ENCODE measurements at places on chromosomes 5 and 9.
A peak's percentile ranks its signal among the peaks of the same experiment; 100 is the strongest.

DNA sequence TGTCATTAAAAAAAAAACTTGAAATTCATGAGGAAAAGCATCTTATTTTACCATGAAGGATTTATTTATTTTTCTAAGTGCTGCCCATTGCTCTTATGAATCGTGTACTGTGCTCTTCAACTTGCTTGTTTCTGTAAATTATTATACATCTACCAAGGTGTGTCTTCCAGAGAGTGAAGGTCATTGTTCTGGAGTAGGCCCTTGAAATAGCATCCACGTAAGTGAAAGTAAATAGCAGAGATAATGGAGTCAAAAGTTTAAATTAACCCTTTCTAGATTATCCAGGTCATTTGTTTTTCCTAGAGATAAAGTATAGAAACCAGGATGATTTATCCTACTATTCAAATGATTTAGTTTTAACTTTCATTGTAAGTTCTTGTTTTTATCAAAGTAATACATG is 473.1 kb downstream of the DIRAS2 start:
- DNase-seq = no peak

DNA sequence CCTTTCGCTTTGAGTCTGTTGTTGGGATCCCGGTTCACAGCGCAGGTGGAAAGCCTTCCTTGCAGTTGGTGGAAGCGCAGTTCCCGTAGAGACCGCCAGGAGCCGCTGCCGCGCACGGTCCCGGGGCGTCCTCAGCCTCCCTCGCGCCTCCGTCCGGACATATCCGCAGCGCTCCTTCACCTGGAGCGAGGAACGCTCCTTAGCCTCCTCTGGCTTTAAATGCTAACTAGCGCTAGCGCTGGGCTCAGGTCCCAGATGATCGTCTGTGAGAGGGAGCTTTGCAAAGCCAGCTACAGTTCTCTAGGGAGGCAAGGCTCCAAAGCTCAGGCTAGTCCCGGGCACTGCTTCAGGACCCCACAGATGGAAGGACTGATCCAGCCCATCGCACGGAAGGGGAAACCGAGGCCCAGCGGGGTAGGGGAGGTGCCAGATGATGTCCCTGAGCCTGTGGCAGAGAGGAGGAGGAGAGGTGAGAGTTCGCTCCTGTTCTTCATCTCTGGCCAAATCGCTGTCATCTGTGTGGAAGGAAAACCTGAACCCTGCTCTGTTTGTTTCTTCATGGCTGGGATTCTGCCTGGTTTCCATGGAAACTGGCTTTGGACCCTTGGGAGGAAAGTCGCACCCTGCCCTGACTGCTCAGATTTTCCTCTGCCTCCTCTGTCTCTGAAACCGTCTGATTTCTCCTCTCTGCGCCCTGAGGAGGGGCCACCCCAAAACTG is 31.4 kb downstream of the COL15A1 start:
- DNase-seq = peak; percentile 61

DNA sequence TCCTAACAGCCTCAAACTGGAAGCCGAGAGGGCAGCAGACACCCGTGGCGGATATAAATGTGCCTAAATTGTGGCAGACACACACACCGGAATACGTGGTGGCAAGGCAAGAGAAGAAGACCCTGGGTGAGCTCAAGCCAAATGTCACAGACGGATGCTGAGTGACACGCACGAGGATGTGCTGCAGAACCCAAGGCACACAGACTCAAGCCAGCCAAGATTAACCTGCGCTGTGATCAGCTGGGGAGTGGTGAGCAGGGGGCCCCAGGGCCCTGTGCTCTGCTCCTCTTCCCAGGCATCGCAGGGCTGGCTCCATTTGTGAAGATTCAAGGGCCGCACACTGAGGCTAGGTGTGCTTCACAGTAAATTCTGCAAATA is 16.4 kb downstream of the SEMA4D start:
- DNase-seq = no peak

- DNase-seq = no peak
Observed at GRCh38 chr9:37902796-37903646, 906 bp downstream of the SLC25A51 start.

DNA sequence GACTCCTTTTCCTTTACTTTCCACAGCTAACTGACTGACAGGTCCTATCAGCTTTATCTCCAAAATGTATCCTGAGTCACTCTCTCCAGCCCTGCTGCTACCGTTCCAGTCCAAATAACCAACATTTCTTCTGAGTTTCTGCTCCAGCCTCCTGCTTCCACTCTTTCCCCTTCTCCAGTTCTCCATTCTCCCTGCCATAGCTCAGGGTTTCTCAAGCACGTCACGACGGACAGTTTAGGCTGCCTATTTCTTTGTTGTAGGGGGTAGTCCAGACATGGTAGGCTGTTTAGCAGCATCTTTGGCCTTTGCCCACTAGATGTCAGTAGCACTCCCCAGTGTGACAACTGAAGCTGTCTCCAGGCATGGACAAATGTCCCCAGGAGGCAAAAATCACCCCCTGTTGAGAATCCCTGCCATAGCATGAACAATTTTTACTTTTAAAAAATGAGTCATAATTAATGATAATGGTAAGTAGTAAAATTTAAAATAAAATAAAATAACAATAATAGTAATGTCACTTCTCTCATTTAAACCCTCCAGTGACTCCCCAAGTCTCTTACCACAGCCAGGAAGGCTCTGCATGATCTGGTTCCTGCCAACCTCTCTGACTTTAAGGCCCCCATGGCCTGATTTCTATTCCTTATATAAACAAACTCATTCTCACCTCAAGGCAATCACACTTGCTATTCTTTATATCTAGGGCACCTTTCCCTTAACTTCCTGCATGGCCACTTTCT is 105.4 kb upstream of the FER start:
- peak; percentile 22 for DNase-seq

DNA sequence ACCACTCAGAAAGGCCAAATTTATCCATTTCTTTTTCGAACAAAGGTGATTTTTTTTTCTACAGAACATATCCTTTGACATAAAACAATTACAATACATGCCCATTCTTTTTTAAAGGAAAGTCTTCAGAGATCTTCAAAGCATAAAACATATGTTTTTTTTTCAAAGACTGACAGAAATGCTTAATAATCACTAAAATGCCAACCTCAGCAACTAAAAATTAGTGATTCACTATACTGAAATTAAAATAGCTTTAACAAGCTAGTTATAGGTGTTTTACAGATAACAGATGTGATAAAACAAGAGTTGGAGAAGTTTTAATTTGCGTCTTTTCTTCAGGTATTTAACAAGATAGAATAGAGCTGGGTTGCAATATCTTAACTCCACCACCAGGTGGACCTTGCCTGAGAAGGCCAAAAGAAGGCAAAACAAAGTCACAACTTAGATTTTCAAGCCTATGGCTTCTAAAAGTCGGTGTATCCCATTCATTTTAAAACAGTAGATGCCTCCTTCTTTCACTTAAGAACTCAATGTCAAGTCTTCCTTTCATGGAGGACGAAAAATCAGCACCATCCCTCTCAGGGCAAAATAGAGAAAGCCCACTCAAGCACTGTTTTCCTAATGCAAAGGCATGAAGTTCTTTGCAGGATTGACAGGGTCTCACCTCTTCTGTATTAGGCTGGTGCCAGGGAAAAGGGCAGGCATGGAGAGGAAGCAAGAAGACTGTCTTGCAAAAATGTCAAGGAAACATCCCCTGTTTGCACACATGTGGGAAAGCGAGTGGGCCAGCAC is 31.1 kb upstream of the CPLX2 start:
- no peak for DNase-seq

- no peak for DNase-seq
Observed at GRCh38 chr5:5077236-5077635, 62.9 kb upstream of the ADAMTS16 start.

DNA sequence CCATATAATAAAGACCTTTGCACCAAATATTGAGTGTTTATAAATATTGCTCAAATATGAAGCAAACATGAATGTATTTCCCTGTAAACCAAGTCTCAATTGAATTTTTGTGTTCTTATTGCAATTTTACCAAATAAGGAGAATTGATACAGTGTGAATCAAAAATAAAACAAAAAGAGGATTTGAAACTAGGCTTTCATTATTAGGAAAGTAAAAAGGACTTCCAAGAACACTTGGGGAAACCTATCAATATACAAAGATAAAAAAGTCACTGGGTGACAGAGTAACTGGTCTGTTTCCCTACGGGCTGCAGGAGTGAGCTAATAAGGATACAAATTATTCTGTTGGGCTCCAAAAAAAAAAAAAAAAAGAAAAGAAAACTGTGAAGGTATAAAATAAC is 44.8 kb upstream of the SNX2 start:
- no peak for DNase-seq

DNA sequence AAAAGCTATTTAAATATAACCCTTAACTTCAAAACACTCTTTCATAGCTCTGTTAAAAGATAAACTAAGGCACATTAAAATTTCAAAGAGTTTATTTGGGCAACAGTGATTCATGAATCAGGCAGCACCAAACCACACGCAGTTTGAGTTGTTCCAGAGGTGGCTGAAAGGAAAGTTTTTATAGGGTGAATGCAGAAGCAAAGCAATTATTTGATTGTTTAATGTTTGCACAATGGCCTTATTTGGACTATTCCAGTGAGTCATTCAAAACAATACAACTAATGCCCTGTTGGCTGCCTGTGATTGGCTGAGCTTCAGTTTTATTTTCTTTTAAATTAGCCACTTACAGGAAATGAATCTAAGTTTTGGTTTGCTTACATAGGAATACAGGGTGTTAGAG is 125.3 kb downstream of the CEP120 start:
- no peak for DNase-seq

DNA sequence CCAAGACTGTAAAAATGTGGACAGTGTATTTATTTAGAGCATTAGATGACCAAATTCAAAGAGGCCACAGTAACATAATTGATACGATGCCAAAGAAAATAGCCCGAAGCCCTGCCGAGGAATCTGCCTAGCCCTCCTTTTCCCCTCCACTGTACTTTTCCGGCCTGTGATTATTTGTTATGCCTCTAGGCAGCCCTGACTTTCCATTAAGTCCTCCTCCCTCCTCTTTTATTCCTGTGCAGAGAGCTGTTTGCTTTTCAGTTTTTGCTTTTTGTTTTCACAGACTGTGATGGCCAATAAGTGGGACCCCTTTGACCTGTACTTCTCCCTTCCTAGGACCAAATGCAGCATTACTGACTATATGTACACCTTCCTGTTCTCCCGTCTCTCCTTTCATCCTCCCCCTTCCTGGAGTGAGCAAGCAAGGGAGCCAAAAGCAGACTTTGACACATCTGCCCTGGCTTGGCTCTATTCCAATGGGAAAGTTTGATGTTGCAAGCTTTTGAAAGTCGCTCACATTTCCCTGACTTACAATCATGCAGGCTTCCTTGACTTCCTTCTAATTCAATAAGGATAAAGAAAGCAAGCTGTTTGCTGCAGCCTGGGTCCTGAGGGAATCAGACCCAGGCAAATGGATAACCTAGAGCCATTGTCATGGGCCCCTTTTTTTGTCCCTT is 76.1 kb downstream of the NREP start:
- DNase-seq = no peak
